NCI-H146 (cell line): ENCODE measurements at places on chromosomes 16 and 17.

GRCh38 chr16:2092866-2093265, 42.8 kb downstream of the PKD1 start:
- DNase-seq, result no peak

DNA sequence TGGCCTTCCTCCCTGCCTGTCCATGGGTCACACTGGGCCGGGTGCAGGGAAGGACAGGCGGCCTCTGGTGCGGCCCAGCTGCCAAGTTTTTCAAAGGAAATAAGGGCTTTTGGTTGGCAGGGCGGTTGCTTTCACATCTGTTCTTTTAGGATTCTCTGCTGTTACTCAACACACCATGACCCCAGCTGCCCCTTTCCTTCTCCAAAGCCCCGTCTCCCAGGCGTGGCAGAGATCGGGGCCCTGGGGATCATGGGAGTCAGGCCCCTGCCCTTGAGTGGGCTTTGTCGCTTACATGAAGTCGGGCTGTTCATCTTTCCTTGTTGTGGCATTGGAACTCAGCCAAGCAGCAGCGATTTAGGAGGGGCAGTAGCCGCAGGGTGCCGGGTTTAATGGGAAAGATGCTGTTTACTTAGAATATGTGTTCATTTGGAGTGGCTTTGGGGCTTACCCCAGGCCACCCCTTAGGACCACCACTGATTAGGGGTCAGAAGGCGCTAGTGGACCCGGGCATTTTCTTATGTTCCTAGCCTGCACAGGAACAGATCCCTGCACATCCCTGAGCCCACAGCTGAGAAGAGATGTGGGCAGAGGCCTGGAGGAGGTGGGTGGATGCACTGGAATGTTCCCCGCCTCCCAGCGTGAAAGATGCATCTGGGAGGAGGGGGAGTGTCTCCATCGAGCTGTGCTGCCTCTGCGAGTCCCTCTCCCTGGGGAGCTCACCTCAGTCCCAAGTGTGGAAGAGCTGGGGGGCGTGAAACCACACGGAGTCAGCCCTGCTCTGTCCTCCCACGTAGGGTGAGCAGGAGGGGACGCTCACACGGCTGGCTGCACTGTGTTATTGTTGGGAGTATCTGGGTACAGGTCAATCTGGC, 6.8 kb upstream of the ADCY7 start:
- DNase-seq, result peak; percentile 61

DNA sequence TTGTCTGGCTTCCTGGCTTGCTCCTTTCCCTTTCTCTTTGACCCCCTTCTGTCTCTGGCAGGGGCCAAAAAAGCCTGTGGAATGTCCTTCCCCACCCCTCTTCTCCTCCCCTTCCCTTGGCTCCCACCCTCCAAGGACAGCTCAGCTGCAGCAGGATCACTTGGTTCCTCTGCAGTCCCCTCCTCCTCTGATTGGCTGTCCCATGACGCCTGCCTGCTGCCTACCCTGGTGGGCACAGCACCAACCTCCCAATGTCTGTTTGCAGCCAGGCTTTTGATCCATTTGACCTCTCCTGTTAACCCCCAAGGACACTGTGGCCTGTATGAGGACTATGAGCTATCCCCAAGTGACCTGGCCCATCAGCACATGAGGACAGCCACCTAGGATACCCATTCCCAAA, 14.8 kb upstream of the MTMR4 start:
- DNase-seq, result no peak

- DNase-seq, result no peak
Observed at GRCh38 chr16:80100846-80101451, 439.8 kb upstream of the DYNLRB2 start.

DNA sequence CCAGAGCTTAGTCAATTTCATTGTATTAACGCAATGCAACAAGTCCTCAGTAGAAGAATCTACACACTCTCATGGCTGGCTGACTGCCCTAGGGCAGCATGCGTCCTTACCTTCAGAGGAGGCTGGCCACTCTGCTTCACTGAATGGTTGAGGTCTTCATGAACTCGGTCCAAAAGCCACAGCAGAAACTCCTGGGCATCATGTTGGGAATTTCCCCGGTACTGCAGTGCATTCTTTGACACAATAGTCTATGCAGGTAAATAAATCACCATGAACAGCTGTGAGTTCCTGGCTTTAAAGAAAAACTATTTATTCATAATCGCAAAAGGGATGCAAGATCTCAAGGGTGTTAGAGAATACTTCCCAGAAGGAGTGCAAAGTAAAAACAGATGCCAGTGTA, 41.3 kb downstream of the USP31 start:
- no peak for DNase-seq

DNA sequence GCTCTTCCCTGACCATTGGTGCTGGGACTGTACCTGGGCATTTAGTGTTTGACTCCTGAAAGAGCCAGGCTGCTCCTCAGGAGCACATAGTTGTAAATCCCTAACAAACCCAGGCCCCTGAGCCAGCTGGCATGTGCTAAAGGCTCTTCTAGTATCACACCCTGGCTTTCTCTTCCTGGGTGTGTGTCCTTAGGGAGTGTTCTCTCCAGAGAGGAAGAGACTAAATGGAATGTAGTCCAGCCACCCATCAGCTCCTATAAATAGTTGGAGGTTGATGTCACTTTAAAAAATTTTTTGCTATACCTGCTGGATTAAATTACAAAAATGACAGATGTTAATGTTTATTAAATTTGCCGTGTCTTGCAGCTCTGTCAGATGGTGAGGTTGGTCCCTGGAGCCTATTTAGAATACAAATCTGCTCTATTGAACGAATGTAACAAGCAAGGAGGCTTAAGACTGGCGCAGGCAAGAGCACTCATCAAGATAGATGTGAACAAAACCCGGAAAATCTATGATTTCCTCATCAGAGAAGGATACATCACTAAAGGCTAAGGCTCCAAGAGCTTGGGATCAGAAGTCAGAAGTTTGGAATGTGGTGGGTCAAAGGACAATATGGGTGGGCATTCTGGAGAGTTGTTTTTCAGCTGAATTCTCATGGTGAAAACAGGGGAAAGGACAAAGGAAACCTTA, 13.1 kb upstream of the DUSP14 start:
- DNase-seq, result no peak

GRCh38 chr16:78443542-78444364, 344.3 kb downstream of the WWOX start:
- no peak for DNase-seq

DNA sequence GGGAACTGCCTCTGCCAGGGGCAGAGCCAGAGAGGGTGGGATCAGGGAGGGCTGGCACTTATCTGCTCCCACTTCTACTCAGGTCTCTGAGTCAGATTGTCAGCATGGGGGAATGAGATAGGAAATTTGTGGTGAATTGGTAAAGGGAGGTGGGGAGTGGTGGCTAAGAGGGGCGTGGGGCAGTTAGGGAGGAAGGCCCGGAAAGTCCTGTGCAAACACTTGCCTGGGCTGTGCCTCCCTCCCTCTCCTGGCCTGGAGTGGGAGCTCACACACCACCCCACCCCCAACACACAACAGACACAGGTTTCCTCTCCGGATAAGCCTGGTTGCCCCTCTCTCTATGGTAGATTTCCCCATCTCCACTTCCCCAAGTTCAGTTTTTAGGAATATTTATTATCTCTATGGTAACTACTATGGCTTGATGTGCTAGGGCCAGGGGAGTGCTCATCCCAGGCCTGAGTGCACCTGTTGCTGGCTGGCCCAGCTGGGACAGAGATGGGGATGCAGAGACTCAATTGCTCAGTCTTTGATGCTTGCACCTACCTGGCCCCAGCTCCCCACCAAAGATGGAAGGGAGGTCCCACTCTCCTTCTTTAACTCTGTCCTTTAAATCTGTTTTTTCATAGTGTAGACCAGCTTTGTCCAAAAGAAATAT, 2.7 kb downstream of the SPNS2 start:
- no peak for DNase-seq

GRCh38 chr17:68861602-68862001, 93.6 kb downstream of the ABCA8 start:
- DNase-seq, result no peak

DNA sequence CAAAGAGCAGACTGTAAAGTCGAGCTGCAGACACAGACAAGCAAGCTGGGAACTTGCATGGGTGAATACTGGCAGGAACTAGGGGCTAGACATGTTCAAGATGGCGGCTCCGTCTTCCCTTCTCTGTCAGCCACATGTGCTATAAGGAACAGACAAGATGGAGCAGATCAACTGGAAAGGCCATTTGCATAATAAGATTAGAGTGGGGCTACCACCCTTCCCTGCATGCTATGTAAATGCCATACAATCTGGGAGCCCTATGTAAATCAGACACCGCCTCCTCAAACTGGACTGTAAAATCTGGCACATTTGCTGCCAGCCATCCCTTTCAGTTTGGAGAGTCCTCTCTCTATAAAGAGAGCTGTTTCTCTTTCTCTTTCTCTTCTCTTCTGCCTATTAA, 640.1 kb upstream of the CDH8 start:
- DNase-seq, result no peak

DNA sequence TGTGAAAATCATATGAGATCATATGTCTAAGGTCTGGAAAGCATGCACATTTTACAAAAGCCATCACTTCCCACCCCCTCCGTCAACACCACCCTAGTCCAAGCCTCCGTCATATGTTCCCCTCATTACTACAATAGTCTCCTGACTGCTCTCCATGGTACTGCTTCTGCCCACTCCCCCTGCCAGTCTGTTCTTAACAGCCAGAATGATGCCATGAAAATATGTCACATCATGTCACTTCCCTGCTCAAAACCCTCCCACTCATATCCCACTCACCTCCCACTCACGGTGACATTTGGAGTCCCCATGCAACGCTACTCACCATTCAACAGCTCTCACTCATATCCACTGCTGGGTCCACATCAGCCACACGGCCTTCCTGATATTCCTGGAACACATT, 432.3 kb downstream of the XYLT1 start:
- no peak for DNase-seq

DNA sequence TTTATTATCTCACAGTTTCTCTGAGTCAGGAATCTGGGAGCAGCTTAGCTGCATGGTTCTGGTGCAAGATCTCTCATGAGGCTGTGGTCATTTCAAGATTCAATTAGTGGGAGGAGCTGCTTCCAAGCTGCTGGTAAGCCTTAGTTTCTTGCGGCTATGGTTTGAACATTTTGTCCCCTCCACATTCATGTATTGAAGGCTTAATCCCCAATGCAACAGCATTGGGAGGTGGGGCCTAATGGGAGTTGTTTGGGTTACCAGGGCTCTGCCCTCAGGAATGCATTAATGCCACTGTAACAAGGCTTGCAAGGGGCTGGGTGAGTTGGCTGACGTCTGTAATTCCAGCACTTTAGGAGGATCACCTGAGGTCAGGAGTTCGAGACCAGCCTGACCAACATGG, 272.9 kb downstream of the UTP18 start:
- no peak for DNase-seq

GRCh38 chr17:75238684-75239191, 22.7 kb downstream of the GGA3 start:
- DNase-seq, result peak; percentile 47

DNA sequence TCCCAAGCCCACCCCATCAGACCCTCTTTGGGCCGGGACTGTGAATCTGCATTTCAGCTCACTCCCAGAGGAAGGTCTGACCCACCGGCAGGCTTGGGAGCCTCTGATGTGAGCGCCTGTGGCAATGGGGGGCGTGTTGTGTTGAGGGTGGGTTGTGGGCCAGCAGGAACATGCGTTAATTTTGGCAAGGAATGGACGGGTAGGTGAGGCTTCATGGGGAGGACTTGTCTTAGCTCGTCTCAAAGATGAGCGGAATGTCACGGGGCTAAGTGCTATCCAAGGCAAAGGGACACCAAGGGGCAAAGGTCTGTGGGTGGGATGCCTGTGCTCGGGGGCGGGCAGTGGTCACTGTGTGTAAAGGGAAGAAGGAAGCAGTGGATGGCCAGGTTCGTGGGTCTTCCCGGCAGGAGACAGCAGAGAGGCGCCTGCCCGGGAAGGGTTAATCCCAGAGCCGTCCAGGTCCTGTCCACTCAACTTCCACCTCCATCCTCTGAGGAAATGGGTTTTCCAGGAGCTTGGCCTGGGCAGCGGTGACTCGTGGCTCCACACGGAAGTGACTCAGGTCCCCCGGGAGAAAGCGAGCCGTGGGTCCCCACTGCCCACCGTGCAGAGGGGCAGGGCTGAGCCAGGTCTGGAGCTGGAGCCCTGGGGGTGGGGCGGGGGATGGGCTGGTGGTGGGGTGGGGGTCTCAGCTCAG, 17.4 kb downstream of the ADGRG1 start:
- DNase-seq, result no peak

DNA sequence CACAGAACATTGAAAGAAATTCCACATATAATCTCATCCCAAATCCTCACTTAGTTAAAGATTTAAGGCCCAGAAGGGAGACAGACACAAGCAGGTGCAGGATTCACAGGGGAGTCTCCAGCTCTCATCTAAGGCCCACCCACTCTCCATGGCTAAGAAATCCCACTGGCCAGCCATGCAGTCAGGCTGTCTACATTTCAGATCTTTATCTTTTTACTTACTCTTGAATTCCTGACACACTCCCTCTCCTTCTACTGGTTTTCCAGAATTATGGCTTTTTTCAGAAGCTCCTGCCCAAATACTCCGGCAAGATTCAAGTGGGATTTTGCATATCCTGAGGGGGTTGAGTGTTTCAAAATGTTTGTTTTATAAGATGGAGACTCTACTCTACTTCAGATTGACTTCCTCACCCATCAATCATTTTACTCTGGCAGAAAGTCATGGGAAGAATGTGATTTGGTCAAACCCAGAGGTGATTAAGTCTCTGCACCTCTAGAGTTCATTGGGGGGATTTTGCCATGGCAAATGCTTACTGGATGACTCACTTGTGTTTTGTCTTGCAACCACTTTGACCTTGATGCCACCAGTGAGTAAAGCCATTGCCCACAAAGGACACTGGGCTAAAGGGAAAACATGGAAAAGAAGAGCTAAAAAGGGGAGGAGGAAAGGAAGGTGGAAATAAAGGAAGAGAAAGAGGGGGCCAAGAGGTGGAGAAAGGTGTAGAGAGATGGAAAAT, 688.8 kb upstream of the SALL1 start:
- DNase-seq, result no peak

DNA sequence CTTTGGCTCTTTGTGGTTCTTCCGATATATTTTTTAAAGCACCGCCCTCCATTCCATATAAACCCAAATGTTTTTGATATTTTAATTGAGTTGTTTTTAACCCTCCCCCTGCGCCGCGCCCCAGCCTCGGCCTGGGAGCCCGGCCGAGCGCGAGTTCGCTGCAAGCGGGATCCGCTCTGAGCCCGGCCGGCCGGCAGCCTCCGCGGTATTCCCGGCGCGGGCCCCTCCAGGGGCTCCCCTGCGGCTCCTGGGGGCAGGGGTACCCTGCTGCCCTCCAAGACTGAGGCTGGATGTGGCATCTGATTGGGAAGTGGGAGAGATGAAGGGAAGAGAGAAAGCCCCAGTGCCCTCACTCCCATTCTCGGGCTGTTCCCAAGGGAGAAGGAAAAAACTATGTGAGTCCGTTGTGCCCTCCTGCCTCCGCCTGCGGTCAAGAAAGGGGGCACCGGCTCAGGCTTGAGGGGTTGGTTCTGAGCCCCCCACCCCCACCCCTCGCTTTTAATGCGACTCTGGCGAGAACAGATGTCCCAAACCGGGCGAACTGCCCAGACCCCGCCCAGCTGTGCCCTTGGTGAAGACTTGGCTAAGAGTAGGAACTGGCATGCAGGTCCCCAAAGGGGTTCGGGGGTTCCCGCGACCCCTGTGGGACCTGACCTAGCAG, 8.6 kb downstream of the NEUROD2 start:
- no peak for DNase-seq
